Right cardiac atrium (tissue), 5 donors: ENCODE measurements at places on chromosomes 13 and 19. TPM values are rescaled to one million over a fixed set of nuclear protein-coding genes. Genes with fewer than 3 reads are reported as not detected.
A peak's percentile ranks its signal among the peaks of the same experiment; 100 is the strongest.

Gene INAFM1
- 16.0 TPM for total RNA-seq

GRCh38 chr13:85501616-85502015 is 297.6 kb downstream of the SLITRK6 start:
- DNase-seq: no peak

DNA sequence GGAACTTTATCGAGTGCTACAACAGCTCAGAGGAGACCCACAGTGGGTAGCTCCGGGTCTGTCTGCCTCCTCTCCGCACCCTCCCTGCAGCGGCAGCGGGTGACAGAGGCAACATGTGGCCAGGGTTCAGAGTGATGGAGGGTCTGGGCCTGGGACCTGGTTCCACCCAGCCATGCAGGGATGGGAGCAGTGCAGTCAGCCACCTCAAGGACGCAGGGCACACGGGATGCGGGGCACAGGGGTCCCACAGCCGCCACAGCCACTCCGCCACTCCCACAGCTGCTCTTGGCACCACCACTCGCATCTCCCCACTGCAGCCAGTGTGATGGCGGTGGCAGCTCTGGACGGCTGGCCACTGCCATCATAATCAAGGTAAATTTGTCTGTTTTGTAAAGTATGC is 892.9 kb downstream of the OLFM4 start:
- no peak for DNase-seq

Gene MBD3L2
- not detected for total RNA-seq

DNA sequence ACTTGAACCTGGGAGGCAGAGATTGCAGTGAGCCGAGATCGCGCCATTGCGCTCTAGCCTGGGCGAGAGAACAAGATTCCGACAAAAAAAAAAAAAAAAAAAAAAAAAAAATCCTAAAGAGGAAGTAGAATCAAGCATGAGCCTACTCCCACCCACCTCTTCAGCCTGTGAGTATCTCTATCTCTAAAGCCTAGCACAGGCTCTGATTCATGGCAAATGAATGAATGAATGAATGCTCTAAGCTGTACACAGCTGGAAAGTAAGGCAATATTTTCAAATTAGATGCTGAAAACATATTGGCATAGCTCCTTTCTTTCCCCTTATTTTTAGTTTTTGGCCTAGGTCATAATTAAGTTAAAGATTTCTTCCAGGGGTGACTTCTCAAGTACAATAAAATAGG is 35.7 kb upstream of the FAM216B start:
- no peak for DNase-seq

GRCh38 chr13:28849441-28849840 is 29.3 kb downstream of the MTUS2 start:
- DNase-seq: no peak

GRCh38 chr13:97435794-97436193 is 1.8 kb downstream of the RAP2A start:
- no peak for DNase-seq

DNA sequence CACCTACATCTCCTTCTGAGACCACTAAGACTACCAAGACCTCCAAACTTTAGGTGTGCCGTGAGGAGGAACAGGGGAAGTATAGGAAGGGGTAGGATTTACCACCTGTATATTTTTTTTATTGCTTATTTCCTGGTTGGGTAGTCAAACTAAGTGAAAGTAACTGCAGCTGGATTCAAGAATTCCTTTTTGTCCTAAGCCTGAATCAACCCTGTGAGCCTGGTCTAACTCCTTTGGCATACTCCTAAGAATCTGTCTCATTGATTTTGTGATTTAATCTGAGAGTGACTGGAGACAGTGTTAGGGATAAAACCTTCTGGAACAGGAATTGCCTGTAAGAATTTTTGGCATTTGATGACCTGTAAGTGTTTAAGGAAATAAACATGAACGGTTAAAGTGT is 523.5 kb upstream of the MIR17HG start:
- DNase-seq: no peak

Gene NLRP5
- not detected for total RNA-seq

Gene MAP4K1
- total RNA-seq: 1.0 TPM

- peak; percentile 71 for DNase-seq
Measured at GRCh38 chr19:28793391-28794168, 419.4 kb downstream of the UQCRFS1 start.

Gene LILRB4
- total RNA-seq: 4.7 TPM

- no peak for DNase-seq
Measured at GRCh38 chr13:24223341-24224231, 63.1 kb downstream of the SPATA13 start.

DNA sequence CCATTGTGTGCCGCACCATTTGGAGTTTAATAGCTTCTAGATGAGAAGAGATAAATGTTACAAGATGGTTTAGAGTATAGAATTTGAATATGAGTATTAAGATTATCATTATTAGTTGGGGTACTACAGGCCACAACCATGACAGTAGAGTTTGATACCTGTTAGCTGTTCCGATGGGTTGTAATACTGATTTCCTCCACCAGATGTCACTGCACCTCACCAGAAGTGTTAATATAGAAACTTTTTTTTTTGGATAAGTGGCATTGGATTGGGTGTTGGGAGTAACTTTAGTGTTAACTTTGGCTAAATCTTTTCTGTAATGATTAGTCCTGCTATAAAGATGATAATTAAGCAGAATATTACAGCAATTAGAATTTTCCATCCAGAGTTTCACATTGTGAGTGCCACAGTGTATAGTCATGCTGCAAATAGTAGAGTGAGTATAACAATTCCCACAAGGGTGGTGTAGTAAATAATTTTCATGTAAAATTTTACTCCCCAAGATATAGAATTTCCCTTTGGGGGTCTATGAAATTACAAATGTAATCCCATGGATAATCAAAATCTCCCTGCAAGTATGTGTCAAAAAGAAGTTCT is 56.3 kb downstream of the PSG3 start:
- DNase-seq: no peak

DNA sequence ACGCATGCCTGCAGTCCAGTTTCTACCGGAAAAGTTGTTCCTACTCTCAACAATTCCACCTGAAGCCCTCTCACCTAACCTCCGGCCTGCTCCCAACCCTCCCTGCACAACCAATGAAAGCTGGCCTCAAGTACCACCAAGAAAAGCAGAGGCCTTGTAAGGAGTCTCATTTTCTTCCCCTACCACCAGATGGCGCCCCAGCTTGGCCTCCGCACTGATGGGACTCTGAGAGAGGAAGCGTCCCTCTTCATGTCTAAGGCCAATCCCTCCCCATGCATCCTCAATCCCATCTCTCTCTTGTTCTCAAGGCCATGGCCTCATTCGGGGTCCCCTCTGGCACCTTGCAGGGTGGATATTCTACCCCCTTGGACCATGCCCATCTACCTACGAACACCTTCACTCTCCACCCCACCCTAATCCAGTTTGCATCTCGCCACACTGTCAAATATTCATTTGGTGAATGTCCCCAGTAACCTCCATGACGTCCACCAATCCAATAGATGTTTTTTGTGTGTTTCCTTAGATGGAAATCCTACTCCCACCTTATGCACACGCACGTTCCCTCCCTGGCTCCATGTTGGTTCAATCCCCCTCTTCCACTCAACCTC is 412.8 kb downstream of the ZNF536 start:
- peak; percentile 67 for DNase-seq

Gene RNF225
- total RNA-seq: not detected

GRCh38 chr13:29961036-29961670 is 110.7 kb upstream of the UBL3 start:
- no peak for DNase-seq

- no peak for DNase-seq
Measured at GRCh38 chr13:44648392-44649103, 72.4 kb upstream of the TSC22D1 start.

GRCh38 chr13:101655435-101655834 is 203.0 kb downstream of the ITGBL1 start:
- DNase-seq: no peak

GRCh38 chr13:43088093-43088511 is 64.7 kb downstream of the DNAJC15 start:
- DNase-seq: no peak

- no peak for DNase-seq
Measured at GRCh38 chr13:77535448-77535847, at the start of gene SCEL. SCEL (plus strand) TSS chr13:77535706; CDS start chr13:77555876, 20,170 bp downstream.

GRCh38 chr19:1624458-1624857 is 19.2 kb upstream of the UQCR11 start:
- DNase-seq: peak; percentile 78

DNA sequence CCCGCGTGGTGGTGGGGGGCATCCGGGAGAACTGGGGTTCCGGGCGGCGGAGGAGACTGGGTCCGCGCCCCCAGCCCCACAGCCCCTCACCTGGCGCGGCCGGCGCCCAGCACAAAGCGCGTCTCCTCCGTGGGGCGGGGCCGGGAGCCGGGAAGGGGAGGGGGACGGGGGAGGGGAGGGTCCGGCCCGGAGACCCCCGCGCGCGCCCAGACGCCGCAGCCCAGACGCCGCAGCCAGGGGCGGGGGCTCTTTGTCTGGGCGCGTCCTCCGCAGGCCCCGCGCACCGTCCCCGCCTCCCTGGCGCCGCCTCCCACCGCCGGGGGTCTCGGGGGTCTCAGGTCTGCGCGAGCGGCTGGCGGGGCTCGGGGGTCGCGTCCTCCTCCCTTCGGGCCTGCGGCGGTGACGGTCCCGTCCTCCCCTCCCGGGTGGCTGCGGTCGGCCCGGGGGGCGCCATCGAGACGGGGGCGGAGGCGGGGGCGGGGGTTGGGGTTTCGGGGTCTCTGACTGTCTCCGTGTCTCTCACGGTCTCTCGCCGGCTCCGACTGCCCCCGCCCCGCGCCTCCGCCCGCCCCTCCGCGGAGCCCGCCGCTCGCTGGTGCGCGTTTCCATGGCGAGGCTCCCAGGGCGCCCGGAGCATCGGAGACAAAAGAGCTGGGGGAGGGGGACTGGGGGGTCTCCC is at the start of gene PLPPR3:
PLPPR3 (minus strand) TSS at position 131 of the 679 bp plus-strand sequence. CDS start 396 bp downstream, outside the sequence.
- no peak for DNase-seq

Gene CYP2F1
- not detected for total RNA-seq

DNA sequence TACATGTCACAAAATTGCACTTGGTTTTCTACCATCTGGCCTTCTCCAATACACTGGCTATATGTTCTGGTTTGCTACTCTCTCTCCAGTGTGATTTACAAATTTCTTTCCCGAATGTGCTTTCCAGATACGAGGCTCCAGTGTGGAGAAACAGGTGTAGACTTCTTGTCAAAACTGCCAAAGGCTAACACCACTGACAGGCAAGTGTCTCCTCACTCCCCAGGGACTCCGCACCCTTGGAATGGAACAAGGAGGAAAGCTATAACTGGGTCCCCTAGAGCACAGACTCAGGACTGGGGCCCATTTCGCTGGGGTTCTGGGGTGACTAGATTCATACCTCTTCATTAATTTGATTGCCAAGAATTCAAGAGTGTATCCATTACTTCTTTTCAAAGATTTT is 161.8 kb downstream of the FOXO1 start:
- no peak for DNase-seq

DNA sequence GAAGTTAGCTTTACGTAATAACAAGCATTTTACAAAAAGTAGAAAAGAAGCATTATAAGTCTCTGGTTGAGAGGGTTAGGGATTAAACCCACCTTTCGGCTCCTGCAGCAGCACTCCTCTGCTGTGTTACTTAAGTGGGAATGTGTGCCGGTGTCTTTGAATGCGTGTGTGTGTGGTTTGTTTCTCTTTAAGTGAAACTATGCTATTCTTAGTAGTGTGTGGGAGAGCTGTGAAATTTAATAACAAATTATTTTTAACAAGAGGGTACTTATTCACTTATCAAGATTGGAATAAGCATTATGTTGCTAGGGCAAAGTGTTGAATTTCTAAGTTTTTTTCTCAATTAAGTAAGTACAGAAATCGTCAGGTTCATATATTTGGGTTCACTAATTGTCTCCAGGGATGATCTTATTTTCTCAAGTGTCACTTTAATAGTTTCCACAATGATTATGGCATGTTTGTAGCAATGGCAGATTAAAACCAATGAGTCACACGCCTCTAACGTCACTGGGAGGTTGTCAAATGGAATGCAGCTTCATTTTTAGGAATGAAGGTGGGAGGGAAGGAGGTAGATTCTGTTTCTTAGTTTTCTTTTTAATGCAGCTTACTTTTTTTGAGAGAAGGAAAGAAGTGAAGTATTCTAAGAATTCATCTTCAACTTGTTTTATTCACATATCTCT is 151.3 kb downstream of the LMO7 start:
- DNase-seq: no peak

DNA sequence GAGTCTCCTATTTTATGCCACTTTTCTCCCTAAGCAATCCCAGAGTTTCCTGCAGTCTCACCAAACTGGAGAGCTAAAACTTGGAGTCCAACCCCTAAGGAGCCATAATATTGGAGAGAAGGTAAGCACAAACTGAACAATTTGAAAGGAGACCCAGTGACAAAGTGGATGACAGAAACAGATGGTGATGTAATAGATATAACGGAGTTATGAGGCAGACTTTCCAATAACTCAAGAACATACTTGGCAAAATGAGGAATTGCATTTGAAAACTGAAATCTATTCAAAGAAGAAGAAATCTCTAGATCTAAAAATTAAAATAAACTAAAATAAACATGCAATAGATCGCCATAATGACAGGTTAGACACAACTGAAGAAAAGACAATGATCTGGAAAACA is 200.9 kb upstream of the MIR17HG start:
- DNase-seq: no peak

Gene ZNF492
- 0.29 TPM for total RNA-seq

Gene ARHGAP45
- 9.8 TPM for total RNA-seq

Gene ZNF579
- total RNA-seq: 13.3 TPM

Gene CEACAM1
- 3.4 TPM for total RNA-seq

DNA sequence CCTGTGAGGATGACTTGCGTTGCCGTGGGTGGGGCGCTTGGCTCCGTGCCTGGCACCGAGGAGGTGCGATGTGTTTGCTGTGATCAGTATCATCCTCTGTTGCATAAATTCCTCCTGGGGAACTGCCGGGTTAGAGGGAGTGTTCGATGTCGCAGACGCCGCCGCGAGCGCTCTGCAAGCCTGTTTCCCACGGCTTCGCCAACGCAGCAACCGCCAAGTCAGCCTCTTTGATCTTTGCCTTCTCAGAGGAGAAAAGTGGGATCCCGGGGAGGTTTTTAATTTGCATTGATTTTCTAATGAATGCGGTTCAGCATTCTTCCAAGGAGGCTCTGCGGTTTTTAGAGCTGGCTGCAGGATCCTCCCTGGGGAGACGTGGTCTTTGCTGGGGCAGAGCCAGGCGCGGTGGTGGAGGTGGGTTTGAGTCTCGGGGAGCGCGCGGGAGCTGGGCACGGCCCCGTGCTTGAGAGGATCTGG is 7.6 kb downstream of the GPR32 start:
- DNase-seq: no peak

- no peak for DNase-seq
Measured at GRCh38 chr13:74683411-74683810, 549.2 kb upstream of the KLF12 start.

GRCh38 chr19:24054044-24054935 is 32.7 kb upstream of the ZNF254 start:
- no peak for DNase-seq

- DNase-seq: no peak
Measured at GRCh38 chr13:75656425-75656989, 20.4 kb downstream of the LMO7 start.

Gene OLFM2
- 6.2 TPM for total RNA-seq

DNA sequence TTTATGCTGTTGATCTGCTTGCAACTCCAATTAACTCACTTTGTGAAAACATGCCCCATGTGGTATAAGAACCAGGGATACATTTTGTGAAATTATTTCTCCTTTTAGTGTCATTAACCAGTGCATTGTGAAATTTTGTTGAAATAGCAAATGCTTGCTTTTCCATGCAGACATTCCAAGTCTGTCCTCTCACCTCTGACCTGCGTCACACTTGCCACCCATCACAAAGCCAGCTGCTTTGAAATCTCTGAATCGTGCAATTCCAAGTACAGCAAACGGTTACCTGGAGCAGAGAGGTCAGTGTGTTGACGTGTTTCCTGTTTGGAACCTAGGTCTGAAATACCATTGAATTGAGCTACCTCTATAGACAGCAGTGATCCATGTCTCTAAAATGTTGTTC is 4.9 kb upstream of the SLC25A15 start:
- no peak for DNase-seq

Gene IL17D
- total RNA-seq: 1.9 TPM
